Hematopoietic multipotent progenitor cell treated with erythropoietin and hydrocortisone succinate and interleukin-3 and kit ligand, for 15 days (in vitro differentiated cells): ENCODE measurements at places on chromosomes 3 and 15.

GRCh38 chr15:50059203-50059772 is 59.7 kb downstream of the ATP8B4 start:
- no peak for DNase-seq

GRCh38 chr3:10937141-10937825 is 55.3 kb upstream of the SLC6A1 start:
- no peak for DNase-seq

GRCh38 chr3:186241910-186242821 is 119.9 kb downstream of the DGKG start:
- DNase-seq = peak; percentile 88

DNA sequence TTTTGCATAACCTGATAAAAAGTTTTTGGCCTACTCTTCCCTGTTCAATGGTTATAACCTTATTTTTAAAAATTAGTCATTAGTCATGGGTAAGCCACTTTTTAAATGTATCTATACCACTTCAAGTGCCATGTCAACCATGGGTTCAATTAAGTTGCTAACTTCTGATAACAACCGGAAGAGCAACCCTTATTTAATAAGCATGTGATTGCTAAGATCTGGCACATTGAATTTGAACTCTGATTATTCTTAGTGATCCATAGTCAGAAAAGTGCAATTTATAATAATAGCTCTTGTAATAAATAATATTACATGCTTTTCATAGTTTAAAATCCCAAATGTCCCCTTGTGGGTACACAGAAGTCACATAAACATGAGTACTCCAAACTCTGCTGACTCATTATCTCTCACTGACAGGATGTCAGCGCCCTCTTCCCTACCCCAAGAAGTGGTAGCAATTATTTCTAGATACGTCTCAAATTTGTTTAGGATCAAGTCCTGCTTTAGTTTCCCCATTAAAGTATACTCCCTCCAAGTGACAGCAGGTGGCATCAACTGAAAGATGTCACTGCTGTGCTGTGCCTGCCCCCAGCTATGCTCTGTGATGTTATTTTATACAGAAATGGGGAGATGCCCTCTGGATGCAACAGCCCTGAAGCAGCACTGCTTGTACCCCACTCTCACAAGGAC is 18.6 kb downstream of the SAMD7 start:
- peak; percentile 96 for DNase-seq

DNA sequence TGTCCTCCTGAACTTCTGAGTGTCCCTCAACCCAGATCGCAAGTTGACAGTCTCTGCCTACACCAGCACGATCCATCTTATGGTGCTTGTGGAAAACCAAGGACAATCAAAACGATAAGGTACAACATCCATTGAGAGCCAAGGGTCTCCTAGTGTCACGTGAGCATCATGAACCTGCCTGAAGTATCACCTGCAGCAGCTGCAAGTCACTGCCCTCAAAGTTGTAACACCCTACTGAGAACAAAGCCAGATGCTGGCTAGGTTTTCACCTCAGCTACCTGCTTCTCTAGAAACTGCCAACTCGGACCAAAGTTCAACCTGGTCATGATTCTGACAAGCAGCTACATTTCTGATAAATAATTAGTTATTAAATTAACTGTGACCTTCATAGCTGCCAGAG is 17.5 kb downstream of the C2CD4B start:
- DNase-seq = no peak

DNA sequence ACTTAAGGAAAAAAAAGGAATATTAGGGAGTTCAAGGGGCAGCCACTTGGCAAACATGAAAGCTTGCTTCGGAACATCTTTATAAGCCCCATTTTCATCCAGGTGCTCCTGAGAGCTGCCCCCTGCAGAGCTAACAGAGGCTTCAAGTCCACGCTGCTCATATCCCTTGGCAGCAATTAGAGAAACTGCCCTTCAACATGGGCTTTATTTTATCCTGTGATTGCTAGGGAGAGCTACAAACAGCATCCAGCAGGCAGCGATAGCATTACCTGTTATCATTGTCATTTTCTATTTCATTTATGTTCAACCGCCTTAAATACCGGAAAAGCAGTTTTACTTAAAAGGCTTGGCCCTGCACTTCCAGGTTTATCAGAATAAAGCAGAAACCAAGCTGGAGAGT is 68.4 kb upstream of the MCTP2 start:
- no peak for DNase-seq

GRCh38 chr3:67349551-67350174 is 304.7 kb downstream of the SUCLG2 start:
- no peak for DNase-seq

GRCh38 chr3:33980252-33980651 is 181.8 kb downstream of the PDCD6IP start:
- no peak for DNase-seq

- DNase-seq = no peak
These were observed 75.8 kb downstream of the FBLN2 start for GRCh38 chr3:13624671-13625125.

- no peak for DNase-seq
These were observed 101.9 kb downstream of the GRM7 start for GRCh38 chr3:6962801-6963200.

GRCh38 chr15:85943791-85944190 is 135.9 kb upstream of the AGBL1 start:
- DNase-seq = no peak

DNA sequence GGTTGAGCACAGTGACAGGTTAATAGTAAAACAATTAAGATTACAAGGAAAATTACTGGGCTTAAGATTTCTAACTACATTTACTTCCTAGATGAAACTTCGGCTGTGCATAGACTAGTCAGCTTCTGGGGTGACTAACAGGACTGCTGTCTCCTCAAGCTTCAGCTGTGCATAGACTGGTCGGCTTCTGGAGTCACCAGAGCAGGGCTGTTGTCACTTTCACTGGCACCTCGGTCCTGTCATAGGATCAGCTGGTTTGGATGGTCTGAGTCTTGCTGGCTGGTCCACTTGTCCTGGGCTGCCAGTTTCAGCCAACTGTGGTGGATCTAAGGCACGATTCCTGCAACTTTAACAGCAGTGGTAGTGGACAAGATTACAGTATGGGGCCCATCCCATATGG is 23.9 kb upstream of the ACAD9 start:
- no peak for DNase-seq

GRCh38 chr3:145727476-145727875 is 433.5 kb downstream of the PLOD2 start:
- DNase-seq = no peak

GRCh38 chr15:90178468-90179435 is 22.4 kb upstream of the SEMA4B start:
- no peak for DNase-seq

DNA sequence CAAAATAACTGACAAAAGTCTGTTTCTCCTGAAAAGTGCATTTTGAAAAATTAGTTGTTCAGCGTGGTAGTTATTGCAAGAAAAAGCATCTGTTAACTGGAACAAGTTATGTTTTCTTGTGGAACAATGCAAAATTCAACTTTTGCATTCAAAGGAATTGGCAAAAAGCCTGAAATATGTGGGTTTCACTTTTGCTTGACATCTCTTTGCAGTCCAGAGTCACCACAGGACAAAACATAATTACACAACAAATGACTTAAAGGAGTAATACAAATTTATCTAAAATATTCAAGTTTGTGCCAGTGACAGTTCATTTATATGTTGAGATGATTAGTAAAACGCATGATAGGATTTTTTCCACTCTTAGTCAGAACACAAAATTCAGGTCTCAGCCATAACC is 96.3 kb upstream of the P2RY1 start:
- no peak for DNase-seq

DNA sequence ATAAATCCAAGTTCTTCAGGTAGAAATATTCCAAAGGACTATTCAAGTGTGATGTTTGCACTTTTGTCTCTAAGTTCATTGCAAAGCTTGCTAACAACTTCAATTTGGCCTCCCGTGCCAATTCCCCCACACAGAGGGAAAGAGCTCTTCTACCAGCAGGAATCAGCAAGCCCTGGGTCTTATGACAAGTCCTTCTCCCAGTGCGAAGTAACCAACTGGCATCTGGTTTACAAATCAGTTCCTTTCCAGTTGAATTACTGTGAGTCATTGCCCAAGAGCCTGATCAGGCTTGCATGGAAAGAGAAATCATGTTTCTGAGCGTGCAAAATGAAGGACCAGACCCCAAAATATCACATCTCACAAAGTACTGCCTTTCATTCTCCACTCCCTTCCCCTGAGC is 62.7 kb upstream of the SLCO3A1 start:
- no peak for DNase-seq

DNA sequence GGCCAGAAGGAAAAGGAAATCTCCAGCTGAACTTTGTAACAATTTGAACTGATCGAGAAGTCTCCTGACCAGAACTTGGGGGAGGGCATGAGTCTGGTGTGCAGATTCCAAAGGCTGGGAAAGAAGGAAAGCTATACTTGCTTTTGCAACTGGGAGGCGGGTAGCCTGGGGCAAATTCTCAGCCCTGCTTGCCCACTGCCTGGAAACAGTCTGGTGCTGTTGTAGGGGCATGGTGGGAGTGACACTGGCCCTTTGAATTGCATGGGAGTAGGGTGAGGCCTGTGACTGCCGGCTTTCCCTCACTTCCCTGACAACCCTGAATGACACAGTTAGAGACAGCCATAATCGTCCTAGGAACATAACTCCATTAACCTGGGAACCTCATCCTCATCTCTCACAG is 114.0 kb upstream of the POU1F1 start:
- no peak for DNase-seq

GRCh38 chr3:13507247-13507569 is 27.1 kb downstream of the HDAC11 start:
- DNase-seq = no peak

DNA sequence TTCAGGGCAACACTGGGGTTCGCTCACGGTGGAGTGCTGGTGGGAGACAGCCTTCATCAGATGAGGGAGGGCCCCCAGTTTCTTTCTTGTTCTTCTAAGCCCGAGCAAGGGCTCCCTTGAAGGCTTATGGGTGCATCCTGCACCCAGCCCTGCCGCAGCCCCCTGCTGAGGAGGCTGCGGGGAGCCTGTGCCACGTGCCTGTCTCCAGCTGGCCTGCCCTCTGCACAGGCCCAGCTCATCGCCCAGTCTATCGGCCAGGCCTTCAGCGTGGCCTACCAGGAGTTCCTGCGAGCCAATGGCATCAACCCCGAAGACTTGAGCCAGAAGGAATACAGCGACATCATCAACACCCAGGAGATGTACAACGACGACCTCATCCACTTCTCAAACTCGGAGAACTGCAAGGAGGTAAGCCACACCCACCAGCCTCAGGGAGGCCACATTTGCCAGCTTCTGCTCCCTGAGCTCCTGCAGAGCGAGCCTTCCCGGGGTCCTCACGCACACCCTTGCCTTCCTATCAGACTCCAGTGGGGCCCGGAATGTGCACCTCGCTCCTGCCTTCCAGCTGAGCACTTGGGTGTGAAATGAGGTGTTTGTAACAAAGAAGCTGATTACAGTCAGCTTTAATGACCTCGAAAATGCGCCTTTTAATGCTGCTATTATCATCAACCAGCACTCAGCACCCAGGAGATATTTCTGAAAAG is 164.3 kb downstream of the NSMCE3 start:
- DNase-seq = no peak

DNA sequence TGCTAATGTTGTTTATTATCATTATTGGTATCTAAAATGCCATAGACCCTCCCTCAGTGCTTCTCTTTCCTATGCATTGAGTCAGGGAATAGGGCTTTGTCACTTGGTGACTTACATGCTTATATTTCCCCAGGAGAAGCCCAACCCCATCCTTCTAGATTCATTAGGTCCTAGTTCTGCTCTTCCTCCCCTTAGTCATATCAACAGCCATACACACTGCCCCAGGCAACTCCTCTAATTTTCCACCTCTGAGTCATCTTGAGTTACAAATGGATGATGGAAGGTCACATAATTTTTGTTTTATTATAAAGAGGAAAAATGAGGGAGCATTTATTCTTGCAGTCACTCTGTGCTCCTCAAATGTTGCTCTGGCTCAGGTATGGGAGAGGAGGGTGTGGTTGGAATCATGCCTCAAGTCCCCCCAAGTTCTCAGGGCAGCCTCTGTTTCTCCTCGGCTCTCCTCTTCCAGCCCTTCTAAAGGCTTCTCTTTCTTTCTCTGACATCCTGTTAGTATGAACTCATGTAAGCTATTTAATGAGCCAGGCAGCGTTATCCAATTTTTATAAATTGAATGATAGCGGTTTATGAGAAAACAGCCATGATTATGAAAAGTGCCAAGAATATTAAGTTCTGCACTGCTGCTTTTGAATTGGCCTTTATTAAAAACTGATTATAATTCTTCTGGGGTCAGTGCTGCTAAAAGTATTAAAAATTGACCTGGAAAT is 45.6 kb upstream of the FSTL1 start:
- DNase-seq = no peak

GRCh38 chr3:152613851-152614250 is 221.1 kb upstream of the P2RY1 start:
- DNase-seq = no peak

GRCh38 chr15:50685191-50685975 is 1.2 kb downstream of the TRPM7 start:
- DNase-seq = no peak

GRCh38 chr3:45026957-45027356 is 854 bp downstream of the CLEC3B start:
- DNase-seq = no peak

GRCh38 chr3:57393977-57394376 is 101.5 kb upstream of the ASB14 start:
- no peak for DNase-seq

DNA sequence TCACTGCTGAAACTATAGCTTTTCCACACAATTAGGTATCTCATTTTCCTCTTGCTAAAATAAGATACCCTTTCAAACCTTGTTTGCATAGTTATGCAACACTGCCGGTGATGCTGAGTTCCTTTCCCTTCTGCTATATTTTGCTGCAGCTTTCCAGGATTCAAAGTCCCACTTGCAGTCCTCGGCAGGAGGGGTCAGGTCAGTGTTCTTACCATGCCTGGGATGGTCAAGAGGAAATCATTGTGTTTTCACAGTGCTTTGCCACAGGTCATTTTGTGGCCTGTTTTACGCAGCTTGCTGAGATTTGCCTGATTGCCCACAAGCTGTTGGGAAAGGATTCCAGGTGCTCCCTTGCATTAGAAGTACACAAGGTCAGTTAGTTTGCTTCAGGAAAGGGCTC is 156.9 kb downstream of the B3GALNT1 start:
- no peak for DNase-seq

GRCh38 chr15:93610944-93611343 is 521.9 kb upstream of the RGMA start:
- no peak for DNase-seq

DNA sequence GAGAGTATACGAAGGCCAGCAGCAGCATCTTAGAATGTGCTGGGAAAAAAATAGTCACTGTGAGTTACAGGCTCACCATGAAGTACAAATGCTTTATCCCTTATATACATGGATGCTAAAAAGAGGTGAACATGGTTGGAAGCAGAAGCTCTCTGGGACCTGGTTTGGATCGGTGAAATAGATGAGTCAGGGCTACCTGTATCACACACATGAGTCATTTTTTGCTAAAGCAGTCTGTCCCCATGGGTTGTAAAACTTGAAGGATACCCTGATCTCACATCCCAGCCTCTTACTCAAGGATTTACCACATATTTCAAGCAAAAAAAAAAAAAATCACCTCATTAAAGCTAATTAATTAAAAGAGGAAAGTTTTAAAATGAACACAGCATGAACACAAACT is 6.9 kb upstream of the SERPINI2 start:
- DNase-seq = no peak

GRCh38 chr3:198062068-198062465 is 102.0 kb downstream of the LMLN start:
- no peak for DNase-seq

- DNase-seq = no peak
These were observed 31.4 kb upstream of the PLXNA1 start for GRCh38 chr3:126951561-126951960.

GRCh38 chr3:121651684-121652083 is 9.0 kb downstream of the HCLS1 start:
- peak; percentile 60 for DNase-seq

- DNase-seq = no peak
These were observed 281.9 kb upstream of the C2CD4B start for GRCh38 chr15:62446984-62447383.
